ENCODE measurements at places on chromosomes 4 and X. TPM values are rescaled to one million over a fixed set of nuclear protein-coding genes. Genes with fewer than 3 reads are reported as not detected.

Gene S100G
- total RNA-seq, result not detected

Gene NDNF
- 0.29 TPM for total RNA-seq

Gene EDA
- total RNA-seq, result 5.0 TPM

Gene LDB2
- not detected for total RNA-seq

Gene DGKK
- not detected for total RNA-seq

Gene SPANXB1
- not detected for total RNA-seq

Gene TAF7L
- total RNA-seq, result not detected

Gene NAP1L3
- not detected for total RNA-seq

Gene WWC2
- 38.7 TPM for total RNA-seq

Gene SMARCA1
- 10.1 TPM for total RNA-seq

Gene GASK1B
- total RNA-seq, result 1.4 TPM

Gene HSD17B13
- not detected for total RNA-seq

Gene SEPTIN6
- total RNA-seq, result 8.5 TPM

Gene CFAP99
- 0.32 TPM for total RNA-seq

Gene STK32B
- not detected for total RNA-seq

Gene GPAT3
- total RNA-seq, result 4.7 TPM

Gene CNKSR2
- total RNA-seq, result not detected

Gene F8
- total RNA-seq, result 1.6 TPM

Gene SPARCL1
- total RNA-seq, result not detected

Gene XKRX
- 0.83 TPM for total RNA-seq

Gene P2RY10
- total RNA-seq, result not detected

Gene SPANXA1
- not detected for total RNA-seq

Gene TGIF2LX
- total RNA-seq, result not detected

Gene RNF212
- not detected for total RNA-seq

Gene ADGRG2
- total RNA-seq, result 0.09 TPM

Gene APLN
- 0.35 TPM for total RNA-seq

Gene SYNPO2
- total RNA-seq, result 0.17 TPM

Gene PPP4R3C
- not detected for total RNA-seq

Gene BRS3
- not detected for total RNA-seq

Gene SCML2
- total RNA-seq, result 1.4 TPM
